ENCODE measurements at places on chromosomes 3 and 15.
A peak's percentile ranks its signal among the peaks of the same experiment; 100 is the strongest.

GRCh38 chr3:85589145-85589544 is 630.4 kb downstream of the CADM2 start:
- peak; percentile 46 for DNase-seq

GRCh38 chr3:127392156-127392490 is 104.3 kb upstream of the PRR20G start:
- no peak for DNase-seq

DNA sequence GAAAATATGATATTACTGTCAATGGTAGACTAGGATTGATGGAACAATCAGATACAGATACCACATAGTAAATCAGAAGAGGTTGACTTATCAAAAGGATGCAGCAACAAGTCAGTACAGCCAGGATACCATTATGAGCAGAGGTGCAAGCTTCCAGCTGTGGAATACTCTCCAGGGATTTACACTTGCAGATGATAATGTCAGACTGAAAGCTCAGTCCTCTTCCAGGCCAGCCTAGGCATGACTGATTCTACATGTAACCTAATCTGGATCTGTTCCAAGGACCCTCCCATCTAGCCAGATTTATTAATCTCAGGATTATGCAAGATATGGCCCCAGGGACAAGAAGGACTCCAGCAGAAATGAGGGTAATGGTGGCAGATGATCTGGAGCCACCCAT is 8.2 kb downstream of the FILIP1L start:
- DNase-seq, result no peak

DNA sequence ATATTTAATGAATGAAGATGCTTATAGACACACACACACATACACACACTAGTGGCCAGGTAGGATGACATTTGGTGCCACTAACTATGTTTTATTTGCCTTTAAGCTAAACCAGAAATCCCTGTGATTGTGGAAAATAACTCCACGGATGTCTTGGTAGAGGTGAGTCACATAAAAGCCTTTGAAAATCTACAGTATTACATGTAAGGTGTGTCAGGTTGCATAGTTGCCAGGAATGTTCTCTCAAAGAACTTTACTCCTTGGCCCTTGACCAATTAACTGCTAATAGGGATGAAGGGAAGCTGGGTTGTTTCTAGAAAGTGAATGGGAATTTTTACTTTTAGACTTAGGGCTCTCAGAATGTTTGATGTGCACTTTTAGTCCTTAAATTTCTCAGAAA is 9.9 kb downstream of the ZBED2 start:
- DNase-seq, result peak; percentile 73

DNA sequence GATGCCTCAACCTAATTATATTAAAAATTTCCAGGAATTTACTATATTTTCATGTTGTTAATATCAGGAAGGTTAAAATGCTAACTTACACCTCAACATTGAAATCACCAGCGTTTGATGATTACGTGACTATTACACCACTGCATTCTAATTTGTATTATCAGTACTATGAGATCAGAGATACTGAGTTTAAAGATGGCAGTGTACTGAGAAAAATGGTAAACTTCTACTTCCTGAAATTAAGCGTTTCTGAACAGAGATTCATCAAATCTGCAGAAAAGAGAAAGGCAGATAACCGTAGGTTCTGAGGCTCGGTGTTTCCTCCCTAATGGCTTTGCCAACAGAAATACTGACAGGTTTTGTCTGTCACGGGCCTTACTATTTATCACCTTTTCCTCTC is 69.9 kb downstream of the CRTC3 start:
- no peak for DNase-seq

GRCh38 chr15:92226020-92226612 is 167.6 kb upstream of the ST8SIA2 start:
- peak; percentile 17 for DNase-seq

DNA sequence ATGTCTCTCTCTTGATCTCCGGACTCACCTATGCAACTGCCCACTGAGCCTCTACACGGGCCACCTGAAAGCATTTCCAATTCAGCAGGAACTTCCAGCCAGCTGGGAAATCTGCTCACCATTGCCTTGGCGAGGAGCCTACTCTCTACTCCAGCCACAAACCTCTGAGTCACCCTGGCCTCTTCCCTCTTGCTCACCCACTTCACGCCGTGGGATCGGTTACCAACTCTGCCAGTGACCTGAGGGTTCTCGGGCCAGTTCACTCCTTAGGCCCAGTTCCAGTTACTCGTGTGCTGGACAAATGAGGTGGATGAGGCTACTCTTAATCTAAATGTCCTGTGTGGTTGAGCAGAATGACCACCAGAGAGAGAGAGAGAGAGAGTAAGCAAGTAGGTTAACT is 70.1 kb downstream of the CEMIP start:
- DNase-seq, result peak; percentile 83

DNA sequence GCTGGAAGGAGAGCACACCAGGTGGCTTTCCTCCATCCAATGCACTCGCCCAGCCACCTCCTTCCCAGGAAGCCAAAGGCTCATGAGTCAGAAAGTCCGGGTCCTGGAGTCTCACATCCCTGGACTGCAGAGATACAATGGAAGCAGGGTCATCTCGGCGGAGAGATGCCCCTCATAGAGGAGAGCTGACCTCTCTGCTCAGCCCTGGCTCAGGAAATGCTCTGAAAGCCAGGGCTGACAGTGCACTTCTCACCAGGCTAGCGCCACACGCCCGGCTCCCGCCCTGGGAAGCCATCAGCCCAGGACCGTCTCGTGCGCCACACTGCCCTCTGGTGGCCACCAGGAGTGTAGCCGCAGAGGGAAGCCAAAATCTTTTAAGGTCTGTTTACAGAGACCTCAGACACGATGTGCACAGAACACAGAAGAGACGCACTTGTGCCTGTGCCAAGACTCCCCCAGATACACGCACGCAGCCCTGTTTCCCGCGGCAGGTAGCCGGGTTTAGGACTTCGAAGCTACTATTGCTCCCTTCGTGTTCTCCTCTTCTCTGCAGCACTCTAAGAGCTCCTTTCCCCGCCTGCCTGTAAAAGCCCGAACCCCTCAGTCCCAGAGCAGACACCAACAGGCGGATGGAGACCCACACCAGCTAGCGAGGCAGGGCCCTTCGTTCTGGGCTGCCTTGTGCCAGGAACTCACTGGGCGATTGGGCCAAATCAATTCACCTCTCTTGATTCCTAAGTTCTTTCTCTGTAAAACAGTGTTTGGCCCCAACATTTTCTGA is 9.7 kb downstream of the NTRK3 start:
- peak; percentile 86 for DNase-seq

GRCh38 chr3:116354382-116354781 is 90.9 kb downstream of the LSAMP start:
- DNase-seq, result no peak

DNA sequence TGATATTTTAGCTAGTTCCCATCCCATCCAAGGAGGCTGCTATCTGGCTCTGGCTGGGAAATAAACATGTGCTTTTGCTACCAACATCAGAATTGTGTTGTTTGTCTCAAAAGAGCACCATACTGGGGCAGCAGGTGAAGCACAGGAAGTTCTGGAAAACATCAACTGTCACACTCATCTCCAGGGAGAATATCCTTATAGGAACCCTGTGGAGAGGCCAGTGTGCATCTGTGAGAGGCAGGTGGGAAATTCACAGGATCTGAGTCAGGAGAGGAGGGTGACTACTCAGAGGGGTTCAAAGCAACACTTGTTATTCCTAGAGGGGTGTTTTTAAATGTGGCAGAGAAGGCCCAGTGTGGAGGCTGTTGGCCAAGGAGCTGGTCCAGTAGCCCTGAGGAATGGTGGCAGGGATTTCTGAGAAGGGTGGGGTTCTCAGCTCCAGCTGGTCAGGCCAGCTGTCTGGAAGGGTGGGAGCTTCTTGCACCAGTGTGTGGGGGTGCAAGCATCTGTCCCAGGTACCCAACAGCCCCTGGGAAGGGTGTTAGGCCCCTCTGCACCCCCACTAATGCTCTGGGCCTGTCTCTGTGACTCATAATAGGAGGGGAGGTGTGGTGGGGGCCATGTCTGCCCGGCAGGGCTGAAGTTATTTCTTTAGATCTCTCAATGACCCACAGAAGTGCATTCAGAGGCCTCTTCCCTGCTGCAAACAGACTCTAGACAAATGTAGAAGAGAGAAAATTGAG is 28.7 kb downstream of the RPSA start:
- no peak for DNase-seq

DNA sequence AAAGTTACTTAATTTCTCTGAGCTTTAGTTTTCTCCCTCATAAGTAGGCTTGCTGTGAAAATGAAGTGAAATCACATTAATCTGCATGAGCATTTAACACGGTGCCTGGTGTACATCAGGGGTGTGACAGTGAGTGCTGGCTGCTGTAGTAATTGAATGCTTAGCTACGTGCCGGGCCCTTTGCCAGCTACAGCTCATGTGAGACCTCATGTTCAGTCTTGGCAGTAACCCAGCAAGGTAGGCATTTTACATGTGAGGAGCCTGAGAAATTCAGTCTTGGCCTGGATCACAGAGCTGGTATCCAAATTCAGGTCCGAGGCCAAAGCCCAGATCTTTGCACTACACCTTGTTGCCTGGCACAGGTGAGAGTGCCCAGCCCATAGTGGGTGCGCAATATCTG is 9.1 kb downstream of the GHRL start:
- no peak for DNase-seq

DNA sequence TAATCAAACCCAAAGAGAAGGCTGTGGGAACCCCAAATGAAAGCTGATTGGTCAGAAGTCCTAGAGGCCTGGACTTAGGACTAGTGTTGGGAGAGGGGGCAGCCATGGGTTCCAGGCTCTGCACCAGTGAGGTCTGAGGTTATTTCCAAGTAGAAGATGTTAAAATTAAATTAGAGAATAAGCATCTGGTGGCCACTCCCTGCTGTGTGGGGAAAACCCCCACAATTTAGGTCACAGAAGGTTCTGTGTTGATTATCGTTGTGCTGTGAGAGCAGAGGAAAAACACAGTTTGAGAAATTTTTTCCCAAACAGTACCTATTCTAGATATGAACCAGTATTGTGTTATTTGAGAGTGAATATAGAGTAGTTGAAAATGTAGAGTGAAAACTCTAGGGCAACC is 53.9 kb upstream of the NSMCE3 start:
- DNase-seq, result no peak

GRCh38 chr3:35241236-35241635 is 398.1 kb upstream of the ARPP21 start:
- no peak for DNase-seq

DNA sequence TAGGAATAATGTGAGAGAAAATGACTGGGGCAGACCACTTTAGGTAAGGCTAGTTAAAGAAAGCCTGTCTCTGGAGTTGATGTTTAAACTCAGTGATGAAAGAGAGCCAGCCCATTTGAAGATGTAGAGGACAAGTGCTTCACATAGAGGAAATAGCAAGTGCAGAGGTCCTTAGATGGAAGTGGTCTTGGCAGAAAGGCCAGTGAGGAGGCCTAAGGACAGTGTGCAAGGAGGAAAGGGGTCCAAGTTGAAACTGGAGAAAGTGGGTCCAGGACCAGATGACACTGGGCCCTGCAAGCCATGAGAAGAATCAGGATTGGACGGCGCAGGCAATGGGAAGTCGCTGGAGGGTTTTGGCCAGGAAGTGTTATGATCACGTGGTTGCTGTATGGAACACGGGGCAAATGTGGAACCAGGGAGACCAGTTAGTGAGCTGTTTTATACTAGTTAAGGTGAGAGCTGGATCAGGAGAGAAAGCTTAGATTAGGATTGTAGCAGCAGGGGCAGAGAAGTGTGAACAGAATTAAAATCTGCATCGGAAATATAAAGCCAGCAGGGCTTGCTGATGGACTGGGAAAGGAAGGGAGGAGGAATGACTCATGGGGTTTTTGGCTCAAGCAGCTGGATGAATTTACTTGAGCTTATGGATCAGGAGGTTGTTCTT is 48.0 kb upstream of the SCAANT1 start:
- peak; percentile 54 for DNase-seq

GRCh38 chr3:44355362-44356033 is 16.9 kb downstream of the TCAIM start:
- DNase-seq, result peak; percentile 22

- DNase-seq, result no peak
Observed at GRCh38 chr15:82873000-82873680, 63.7 kb downstream of the WHAMM start.

GRCh38 chr15:68599560-68600071 is 20.8 kb downstream of the CORO2B start:
- DNase-seq, result no peak

DNA sequence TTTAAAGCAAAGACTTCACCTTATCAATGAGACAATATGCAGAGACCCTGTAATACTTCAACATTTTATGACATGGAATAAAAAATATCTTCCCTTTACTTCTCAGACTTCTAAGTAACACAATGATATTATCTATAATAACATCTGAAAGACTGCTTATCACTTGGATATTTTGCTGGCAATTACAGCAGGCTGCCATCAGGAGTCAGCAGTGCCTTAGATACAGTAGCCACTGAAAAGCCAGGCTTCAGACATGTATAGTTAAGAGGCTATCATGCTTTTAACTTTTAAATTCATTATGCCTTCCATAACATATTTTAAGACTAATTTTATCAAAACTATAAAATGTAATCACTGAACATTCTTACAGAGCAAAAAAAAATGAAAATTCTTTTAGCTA is 227.5 kb downstream of the NEK10 start:
- DNase-seq, result no peak

- DNase-seq, result no peak
Observed at GRCh38 chr3:50635066-50635465, 18.1 kb downstream of the MAPKAPK3 start.

DNA sequence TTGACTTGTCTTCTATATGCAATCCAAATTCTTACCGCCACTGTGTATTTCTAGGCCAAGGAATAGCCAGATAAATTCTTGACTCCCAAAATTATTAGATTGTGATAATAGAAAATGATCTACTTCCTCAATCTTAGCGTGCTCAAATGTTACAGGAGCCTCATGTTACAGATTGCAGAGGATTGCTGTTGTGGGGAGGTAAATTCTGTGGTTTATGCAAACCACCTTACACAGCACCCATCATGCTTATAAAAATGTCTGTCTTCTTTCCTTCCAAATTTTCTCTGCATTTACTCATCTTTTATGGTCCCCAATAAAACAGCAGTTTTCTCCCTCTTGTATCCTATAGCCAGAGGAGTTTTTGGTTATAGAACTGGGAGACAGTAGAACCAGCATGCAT is 420.2 kb upstream of the ROBO1 start:
- no peak for DNase-seq
